Stimulated activated CD4-positive, alpha-beta T cell treated with anti-CD3 and anti-CD28 coated beads, Interleukin-12 subunit alpha, Interleukin-12 subunit beta, amount 100 ng/mL, for 4 hours (primary cell): ENCODE measurements at places on chromosomes 7 and 10.

GRCh38 chr10:124641282-124642087 lies 102.7 kb downstream of the FAM53B start:
- no peak for DNase-seq

- DNase-seq: no peak
Measured at GRCh38 chr7:143455942-143456341, 12.7 kb downstream of the TAS2R60 start.

- DNase-seq: no peak
Measured at GRCh38 chr10:59922907-59923306, 16.6 kb upstream of the CCDC6 start.

DNA sequence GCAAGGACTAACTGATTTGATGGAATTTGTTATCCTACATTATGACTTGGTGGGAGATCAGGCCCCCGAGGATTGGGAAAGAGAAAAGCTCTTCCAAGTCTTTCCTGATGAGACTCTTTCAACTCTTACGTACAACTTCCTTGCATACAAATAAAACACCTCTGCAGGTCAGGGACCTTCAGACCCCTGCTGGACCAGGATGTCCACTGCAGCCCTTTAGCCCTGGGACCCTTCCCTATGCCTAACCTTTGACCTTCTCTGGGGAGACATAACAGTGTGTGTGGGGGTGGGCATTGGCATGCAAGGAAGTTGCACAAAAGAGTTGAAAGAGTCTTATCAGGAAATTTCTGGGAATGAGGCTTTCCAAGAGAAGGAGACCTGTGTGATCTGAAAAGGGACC lies 859.4 kb downstream of the TYW1 start:
- no peak for DNase-seq
